ENCODE measurements at places on chromosomes 1 and 21. TPM values are rescaled to one million over a fixed set of nuclear protein-coding genes. Genes with fewer than 3 reads are reported as not detected.

DNA sequence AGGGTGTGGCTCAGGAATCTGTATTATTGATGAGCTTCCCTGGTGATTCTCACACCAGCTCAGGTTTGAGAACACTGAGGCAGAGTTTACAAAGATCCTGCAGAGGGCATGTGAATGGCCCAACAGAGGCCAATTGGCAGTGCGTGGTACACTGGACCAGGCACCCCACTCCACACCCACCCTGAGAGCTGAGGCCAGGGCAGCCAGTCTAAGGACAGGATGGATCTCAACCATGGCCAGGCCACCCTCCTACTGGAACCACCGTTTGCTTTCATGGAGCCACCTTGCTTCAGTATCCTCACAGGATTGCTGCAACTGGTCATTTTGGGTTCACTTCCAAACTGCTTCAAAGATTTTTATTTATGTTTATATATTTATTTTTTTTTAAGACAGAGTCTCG is 7.3 kb upstream of the RASSF5 start:
- DNase-seq = no peak

KRTAP19-1 gene
- not detected for total RNA-seq

- peak; percentile 26 for DNase-seq
These were observed 22.2 kb upstream of the C1orf174 start for GRCh38 chr1:3922201-3922725.

L1TD1 gene
- total RNA-seq = not detected

GRCh38 chr21:42229676-42230075 is 10.7 kb downstream of the ABCG1 start:
- no peak for DNase-seq

MANEAL gene
- total RNA-seq = 1.4 TPM

ACTN2 gene
- total RNA-seq = 0.18 TPM

CYP4Z1 gene
- not detected for total RNA-seq

MAD2L2 gene
- total RNA-seq = 86.5 TPM

DNA sequence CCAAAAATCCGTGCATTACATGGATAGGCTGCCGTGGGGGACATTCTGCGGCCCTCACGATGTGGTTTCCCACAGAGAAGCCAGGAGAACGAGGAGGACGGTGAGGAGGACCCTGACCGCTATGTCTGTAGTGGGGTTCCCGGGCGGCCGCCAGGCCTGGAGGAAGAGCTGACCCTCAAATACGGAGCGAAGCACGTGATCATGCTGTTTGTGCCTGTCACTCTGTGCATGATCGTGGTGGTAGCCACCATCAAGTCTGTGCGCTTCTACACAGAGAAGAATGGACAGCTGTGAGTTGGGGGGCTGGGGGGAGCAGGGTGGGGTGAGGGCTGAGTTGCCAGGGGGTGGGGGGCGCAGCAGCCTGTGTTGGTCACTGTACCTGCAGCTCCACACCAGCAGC is 13.2 kb downstream of the PSEN2 start:
- DNase-seq = no peak

DNA sequence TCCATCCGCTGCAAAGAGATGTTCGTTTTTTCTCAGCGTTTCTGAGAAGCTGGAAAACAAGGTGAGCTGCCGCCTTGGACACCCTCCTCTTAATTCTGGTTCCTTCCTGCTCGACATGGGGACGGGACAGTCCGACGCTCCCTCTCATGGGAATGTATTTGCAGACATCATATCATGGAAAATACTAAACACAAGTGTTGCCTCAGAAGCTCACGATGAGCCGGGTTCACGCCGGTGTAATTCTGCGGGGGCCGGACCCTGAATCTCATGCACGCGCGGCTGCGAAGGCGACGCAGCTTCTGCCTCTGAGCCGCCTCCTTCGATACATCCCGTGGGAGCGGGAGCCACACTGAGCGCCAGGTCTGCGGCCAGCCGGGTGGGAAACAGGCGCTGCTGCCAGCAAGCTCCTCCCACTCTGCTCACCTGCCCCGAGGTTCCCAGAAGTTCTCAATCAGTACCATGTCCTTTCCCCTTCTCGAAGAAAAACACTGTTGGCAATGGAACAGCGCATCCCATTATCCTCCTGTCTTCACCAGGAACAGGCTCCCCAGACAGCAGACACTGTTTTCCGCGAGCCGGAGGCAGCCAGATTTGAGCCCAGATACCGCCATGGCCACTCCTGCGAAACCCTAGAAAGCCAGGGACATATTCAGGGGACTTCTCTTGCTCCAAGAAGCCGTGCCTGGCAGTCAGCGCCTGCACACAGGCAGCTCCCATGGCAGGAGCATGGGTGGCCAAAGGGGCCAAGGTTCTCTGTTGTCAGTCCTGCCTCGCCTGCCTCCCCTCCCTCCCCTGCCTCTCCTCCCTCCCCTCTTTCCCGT is 98.0 kb downstream of the WDR4 start:
- peak; percentile 12 for DNase-seq

DNA sequence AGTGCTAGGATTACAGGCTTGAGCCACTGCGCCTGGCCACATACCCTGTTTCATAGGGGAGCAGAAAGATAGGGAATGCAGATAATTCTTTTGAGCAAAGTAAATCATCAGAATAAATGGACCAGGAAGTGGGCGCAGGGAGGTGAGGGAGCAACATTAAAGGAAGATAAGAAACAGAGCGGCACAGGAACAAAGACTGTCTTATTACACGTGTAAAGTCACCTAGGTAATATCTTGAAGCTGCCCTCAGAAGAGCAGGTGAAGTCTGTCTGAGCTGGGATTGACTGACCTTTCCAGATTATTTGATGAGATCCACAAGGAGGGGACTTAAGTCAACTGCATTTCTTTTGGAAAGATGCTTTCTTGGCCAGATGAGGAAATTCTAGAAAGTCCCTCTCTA is 7.7 kb downstream of the EPRS1 start:
- no peak for DNase-seq

GRCh38 chr1:151134396-151134795 is 12.0 kb downstream of the SEMA6C start:
- no peak for DNase-seq

Measured in activated CD8-positive, alpha-beta T cell treated with anti-CD3 and anti-CD28 coated beads for 36 hours (primary cell).